ENCODE measurements at places on chromosomes 4 and X.
A peak's percentile ranks its signal among the peaks of the same experiment; 100 is the strongest.

DNA sequence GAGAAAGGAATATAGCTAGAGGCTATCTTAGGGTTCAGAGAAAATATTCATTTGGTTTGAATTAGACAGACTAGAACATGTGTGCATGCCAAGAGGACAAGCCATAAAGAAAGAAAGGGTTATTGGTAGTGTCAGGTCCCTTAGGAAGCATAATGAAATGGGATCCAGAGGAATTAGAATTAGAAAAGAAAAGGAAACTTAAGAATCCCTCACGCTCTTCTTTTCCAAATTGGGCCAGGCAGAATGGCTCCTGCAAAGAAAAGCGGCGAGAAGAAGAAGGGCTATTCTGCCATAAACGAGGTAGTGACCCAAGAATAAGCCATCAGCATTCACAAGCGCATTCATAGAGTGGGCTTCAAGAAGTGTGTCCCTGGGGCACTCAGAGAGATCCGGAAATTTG is 4.9 kb upstream of the ABCG2 start:
- no peak for DNase-seq

DNA sequence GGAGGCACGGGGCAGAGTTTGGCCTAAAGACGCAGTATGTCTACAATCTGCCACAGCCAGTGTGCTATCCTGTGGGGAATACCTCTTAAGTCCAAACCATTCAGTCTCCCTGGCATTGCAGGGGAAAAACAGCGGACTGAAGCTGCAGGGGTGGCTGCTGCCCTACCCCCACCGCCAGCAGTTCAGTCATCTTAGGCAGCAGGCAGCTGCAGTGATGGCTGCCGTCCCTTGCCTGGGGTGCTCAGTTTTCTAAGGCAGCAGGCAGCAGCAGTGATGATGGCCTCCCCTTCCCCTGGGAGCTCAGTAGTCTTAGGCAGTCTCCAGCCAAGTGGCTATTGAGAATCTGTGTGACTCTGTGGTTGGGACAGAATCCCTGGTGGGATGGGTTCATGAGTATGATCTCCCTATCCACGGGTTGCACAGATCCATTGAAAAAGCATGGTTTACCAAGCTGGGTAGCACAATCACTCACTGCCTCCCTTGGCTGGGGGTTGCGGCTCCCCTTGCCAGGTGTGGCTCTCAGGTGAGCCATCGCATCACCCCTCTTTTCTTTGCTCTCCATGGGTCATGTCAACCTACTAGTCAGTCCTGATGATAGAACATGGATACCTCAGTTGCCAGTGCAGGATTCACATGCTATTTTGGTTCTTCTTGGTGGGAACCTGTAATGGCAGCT is 48.9 kb upstream of the GRID2 start:
- no peak for DNase-seq

- DNase-seq = no peak
These were observed 141.4 kb downstream of the TLL1 start for GRCh38 chr4:166014411-166014810.

GRCh38 chrX:49242545-49243066 is 7.3 kb downstream of the CCDC22 start:
- DNase-seq = no peak

DNA sequence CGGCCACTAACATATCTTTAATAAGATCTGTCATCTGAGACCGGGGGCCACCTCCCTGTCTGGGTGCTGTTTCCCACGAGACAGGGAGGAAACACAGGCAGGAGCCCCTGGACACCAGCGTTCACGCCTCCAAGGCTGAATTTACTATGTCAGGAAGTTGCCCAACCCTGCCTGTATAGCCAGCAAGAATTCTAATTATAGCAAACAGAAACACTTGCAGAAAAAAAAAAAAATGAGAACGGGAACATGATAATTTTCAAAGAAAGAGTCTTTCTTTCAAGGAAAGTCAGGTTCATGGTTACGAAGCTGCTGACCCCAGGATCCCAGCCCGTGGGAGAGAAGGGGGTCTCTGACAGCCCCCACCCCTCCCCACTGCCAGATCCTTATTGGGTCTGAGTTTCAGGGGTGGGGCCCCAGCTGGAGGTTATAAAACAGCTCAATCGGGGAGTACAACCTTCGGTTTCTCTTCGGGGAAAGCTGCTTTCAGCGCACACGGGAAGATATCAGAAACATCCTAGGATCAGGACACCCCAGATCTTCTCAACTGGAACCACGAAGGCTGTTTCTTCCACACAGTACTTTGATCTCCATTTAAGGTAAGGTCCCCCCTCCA is at the start of gene IL3RA:
Gene IL3RA, plus strand, starts transcription at position 455 of the 613 bp plus-strand sequence. CDS start 4,981 bp downstream, outside the sequence.
- no peak for DNase-seq

- peak; percentile 74 for DNase-seq
These were observed 203.3 kb downstream of the CLCN4 start for GRCh38 chrX:10360116-10360515.

DNA sequence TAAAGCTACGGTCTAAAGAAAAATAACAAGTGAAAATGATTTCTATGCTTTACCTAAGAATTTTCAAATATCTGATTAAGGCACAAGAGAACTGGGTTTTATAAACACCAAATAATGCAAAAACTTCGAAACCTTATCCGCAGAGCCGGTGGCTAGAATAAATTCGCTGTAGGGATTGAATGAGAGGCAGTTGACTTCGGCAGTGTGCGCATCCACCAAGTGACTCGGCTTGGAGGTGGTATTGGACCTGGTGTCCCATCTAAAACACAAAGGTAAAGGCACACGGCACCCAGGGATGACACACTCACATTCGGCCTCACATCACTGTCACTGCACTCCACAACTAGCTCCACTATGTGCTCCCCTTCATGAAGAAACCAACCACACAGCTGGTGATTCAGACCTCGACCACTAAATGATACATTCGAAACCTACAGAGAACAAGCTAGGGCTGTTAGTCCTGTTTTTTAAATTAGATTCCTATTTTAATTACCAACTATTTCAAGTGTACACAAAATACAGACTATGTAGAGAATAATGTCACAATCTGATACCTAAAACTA is 17.5 kb downstream of the RBBP7 start:
- DNase-seq = no peak

GRCh38 chrX:153386097-153386496 is 15.1 kb downstream of the PNMA6E start:
- DNase-seq = no peak

DNA sequence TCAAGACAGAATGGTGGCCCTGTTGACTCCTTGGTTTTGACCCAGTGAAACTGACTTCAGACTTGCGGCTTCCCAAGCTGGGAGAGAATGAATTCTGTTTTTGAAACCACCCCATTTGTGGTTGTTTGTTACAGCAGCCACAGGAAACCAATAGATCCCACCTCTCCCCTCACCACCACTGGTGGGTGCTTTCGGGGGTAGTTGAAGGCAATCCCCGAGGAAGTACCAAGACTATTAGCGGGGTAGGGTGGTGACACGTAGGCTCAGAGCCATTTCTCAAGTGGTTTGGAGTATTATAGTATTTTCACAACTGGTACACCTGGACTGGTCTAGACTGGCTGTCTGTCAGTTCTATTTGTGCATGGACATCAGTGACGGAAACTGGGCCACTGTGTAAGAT is 189.1 kb upstream of the RBPJ start:
- no peak for DNase-seq

DNA sequence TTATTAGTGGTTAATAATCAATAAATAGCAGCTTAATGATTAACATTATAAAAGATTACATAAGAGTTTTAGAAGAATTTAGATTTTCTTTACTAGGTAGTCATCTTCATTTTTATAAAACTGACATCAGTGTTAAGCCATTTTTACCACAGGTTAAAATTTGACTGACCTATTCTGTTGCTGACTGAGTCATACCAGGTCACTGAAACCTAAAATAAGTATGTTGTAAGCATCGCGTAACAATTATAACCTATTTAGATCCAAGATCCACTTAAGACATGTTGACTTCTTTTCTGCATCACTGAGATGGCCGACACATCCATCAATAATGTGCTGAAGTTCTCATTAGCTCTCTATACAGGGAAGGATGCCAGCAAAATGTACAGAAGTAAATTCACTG is 36.7 kb downstream of the ARX start:
- DNase-seq = no peak

DNA sequence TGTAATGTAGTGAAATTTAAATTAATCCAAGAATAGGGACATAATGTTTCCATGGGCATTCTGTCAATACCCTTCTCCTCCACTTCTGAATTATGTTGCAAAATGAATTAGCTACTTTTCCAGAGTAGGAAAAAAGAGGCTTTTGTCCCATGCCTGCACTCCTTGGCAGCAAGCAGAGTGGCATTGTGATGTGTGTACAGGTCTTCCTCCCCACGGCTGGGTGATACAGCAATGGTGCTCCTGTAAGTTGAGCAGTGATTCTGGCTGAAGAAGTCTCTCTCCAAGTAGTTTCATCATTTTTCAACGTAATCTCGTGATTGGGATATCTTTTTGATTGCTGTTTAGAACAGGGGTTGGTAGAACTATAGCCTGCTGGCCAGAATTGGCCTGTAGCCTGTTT is 59.9 kb downstream of the KIT start:
- no peak for DNase-seq

DNA sequence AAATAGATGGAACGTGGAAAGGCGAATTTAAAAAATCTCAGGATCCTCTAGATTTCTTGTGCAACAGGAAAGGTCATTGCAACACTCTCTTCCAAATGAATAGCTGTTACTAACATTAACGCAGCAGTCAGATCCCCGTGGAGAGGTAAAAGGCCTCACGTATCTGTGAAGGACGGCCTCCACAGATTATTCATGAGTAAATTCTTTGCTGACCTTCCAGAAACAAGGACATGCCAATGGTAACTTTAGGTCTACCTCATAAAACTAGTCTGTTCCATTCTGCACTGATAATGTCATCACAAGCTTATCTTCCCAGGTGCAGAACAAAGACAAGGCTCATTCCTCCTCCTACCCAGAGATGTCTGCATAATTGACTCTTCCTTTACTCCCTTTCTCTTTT is 16.1 kb upstream of the REPS2 start:
- no peak for DNase-seq
